SW 1271 (cell line): ENCODE measurements at places on chromosomes 16 and 17.

DNA sequence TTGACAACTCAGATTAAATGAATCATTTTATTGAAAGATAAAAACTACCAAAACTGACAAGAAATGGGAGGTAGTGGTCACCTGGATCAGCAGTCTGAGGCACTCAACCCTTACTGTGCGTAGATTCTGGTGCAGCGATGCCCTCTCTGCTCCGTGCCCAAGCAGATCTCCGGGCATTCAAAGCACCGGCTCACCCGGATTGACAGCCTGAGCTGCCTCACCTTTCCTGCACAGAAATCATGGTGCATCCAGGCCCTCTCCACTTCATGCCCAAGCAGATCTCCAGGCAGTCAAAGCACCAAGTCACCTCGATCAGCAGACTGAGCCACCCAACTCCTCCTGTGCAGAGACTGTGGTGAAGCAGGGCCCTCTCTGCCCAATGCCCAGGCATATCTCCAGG lies 196.8 kb downstream of the CA10 start:
- no peak for DNase-seq

GRCh38 chr17:42612013-42612412 lies 2.5 kb downstream of the TUBG1 start:
- DNase-seq, result no peak

DNA sequence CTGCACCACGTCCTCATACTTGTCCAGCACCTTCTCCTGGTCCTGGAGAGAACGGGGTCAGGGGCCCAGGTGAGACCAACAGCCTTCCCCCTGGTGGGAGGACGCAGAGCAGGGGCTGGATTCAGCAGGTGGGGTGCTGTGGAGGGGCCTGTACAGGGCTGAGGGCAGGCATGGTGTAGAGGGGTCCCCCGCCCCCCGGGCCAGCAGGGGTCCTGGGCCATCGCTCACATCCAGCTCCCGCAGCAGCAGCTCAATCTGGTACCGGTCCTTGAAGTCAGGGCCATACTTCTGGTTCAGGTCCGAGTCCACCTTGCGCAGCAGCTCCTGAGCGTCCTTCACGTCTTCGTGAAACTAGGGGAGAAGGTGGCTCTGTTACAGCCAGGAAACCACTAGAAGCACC lies 41.6 kb downstream of the PPL start:
- no peak for DNase-seq

GRCh38 chr17:81239714-81240555 lies 817 bp downstream of the NDUFAF8 start:
- no peak for DNase-seq

GRCh38 chr17:55492781-55493341 lies 18.4 kb downstream of the SMIM36 start:
- no peak for DNase-seq

DNA sequence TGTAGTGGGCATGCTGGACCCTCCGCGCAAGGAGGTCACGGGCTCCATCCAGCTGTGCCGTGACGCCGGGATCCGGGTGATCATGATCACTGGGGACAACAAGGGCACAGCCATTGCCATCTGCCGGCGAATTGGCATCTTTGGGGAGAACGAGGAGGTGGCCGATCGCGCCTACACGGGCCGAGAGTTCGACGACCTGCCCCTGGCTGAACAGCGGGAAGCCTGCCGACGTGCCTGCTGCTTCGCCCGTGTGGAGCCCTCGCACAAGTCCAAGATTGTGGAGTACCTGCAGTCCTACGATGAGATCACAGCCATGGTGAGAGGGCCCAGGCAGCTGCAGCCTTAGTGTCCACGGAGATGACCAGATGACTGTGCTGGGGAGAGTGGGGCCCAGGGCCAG lies 22.3 kb downstream of the ATP2A1 start:
- DNase-seq, result no peak

- DNase-seq, result no peak
These were observed 23.3 kb downstream of the TBCD start for GRCh38 chr17:82775001-82775823.

DNA sequence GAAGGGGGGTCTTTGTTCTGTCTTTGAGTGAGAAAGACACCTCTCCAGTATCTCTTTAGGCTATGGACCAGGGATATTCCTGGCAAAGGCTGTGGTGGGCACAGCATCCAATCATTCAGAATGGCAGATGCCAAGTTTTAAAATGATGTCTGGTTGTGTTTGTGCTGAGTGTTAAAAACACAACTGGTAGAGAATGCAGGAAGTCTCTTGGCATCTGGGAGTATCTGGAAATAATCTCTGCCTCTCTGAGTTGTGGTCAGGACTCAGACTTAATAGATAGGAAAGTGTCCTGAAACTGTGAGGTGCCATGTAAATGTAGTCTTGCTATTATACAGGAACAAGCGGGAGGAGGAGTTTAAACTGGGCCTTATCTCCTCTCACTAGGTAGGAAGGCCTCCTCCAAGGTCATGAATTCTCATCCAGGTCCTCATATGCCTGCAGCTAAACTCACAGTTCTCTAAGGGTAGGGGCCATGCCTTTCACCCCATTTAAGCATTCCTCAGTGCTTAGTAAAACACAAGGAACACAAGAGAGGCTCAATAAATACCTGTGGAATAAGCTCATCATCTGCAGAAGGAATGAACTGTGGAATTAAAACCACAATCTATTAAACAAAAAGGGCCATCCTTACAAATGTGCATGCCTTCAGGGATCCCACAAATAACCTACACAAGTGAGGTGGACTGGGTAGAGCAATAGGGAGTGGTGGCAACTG lies 317.6 kb downstream of the CBLN1 start:
- DNase-seq, result peak; percentile 33

- DNase-seq, result no peak
These were observed 3.5 kb downstream of the CANT1 start for GRCh38 chr17:79006046-79006445.

- no peak for DNase-seq
These were observed 27.2 kb downstream of the SREBF1 start for GRCh38 chr17:17809531-17810083.

- DNase-seq, result no peak
These were observed 107.9 kb downstream of the WSCD1 start for GRCh38 chr17:6177941-6178694.

- no peak for DNase-seq
These were observed 107.9 kb downstream of the SMG6 start for GRCh38 chr17:2195729-2196128.

- no peak for DNase-seq
These were observed 14.5 kb downstream of the ZFHX3 start for GRCh38 chr16:73033271-73033998.

DNA sequence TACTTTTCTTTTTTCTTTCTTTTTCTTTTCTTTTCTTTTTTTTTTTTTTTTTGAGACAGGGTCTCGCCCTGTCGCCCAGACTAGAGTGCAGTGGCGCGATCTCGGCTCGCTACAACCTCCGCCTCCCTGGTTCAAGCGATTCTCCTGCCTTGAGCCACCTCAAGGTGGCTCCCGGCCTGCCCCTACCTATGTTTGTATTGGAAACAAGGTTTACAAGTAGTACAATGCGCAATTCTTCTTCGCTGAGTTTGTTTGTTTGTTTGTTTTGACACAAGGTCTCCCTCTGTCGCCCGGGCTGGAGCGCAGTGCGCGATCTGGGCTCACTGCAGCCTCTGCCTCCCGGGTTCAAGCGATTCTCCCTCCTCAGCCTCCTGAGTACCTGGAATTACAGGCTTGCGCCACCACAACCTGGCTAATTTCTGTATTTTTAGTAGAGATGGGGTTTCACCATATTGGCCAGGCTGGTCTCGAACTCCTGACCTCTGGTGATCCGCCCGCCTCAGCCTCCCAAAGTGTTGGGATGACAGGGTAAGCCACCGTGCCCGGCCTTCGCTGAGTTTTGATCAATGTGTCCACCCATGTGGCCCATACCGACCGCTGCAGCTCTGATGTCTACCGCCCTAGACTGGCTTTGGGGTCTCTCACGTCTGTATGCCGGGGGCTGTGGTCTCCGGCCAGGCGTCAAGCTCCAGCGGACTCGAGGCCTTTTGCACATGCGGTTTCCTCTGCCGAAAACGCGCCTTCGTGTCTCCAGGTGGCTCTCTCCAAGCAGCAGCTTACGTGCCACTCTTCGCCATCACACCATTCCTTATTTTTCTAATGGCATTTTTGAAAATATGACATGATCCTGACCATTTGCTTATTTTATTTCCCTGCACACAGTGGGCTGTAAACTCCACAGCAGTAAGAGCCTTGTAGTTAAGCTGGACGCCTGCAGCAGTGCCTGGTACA lies 1.1 kb upstream of the YBX2 start:
- DNase-seq, result no peak

- no peak for DNase-seq
These were observed 1.4 kb upstream of the SLC25A10 start for GRCh38 chr17:81710514-81711308.

DNA sequence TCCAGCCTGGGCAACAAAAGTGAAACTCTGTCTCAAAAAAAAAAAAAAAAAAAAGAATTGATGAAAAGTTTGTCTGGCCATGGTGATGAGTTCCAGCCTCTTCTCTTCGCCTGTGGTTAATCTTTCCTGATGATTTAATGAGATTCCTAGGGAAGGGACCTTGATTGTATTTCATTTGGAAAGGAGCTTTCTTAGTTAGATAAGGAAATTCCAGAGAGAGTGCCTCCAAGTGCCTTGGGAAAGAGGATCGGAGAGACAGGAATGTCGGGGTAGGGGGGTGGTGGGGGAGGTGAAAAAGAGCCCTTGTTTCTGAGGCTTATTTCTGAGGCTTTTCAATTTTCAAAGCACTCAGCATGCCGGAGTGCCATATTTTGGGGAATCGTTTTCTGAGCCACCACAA lies 93.2 kb upstream of the SIAH1 start:
- no peak for DNase-seq

GRCh38 chr16:12784076-12784475 lies 19.6 kb downstream of the CPPED1 start:
- no peak for DNase-seq

GRCh38 chr17:42781639-42782165 lies 1.3 kb downstream of the WNK4 start:
- no peak for DNase-seq

- no peak for DNase-seq
These were observed 94.6 kb upstream of the SALL1 start for GRCh38 chr16:51245658-51245995.

- DNase-seq, result no peak
These were observed 5.8 kb downstream of the SEZ6L2 start for GRCh38 chr16:29893553-29893952.

DNA sequence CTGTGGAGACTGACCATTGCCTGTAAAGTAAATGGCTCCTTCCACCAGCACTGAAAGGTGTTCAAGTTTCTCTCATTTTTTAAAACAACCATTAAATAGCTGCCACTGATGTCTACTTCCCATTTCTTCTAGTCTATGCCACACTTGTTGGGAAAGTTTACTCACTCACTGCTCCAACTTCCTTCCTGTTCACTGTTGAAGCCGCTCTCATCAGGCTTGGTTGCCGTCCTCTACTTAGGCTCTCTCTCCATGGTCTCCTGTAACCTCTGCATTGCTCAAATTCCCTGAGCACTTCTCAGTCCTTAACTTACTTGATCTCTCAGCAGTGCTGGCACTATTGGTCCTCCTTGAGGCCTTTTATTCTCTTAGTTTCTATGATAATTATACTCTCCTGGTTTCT lies 32.4 kb downstream of the SNX11 start:
- no peak for DNase-seq

GRCh38 chr16:84911486-84912216 lies 91.9 kb downstream of the CRISPLD2 start:
- no peak for DNase-seq

- DNase-seq, result no peak
These were observed 73.1 kb downstream of the CEP95 start for GRCh38 chr17:64579917-64580316.

DNA sequence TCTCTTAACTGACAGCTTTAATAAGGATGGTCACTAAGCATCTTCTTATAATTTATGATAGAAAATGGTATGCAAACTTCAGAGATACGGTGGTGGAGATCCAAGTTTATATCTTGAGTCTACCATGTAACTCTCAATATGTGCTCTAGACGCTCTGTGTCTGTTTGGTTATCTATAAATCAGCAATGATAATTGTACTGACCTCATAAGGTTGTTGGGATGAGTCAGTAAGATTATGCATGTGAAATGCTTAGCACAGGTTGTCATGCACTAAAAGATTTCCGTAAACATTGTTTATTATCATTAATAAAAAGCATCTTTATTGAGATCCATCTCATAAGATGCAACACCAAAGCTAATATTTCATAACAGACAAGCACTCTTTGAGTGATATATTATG lies 1094.9 kb upstream of the EEF2KMT start:
- no peak for DNase-seq

DNA sequence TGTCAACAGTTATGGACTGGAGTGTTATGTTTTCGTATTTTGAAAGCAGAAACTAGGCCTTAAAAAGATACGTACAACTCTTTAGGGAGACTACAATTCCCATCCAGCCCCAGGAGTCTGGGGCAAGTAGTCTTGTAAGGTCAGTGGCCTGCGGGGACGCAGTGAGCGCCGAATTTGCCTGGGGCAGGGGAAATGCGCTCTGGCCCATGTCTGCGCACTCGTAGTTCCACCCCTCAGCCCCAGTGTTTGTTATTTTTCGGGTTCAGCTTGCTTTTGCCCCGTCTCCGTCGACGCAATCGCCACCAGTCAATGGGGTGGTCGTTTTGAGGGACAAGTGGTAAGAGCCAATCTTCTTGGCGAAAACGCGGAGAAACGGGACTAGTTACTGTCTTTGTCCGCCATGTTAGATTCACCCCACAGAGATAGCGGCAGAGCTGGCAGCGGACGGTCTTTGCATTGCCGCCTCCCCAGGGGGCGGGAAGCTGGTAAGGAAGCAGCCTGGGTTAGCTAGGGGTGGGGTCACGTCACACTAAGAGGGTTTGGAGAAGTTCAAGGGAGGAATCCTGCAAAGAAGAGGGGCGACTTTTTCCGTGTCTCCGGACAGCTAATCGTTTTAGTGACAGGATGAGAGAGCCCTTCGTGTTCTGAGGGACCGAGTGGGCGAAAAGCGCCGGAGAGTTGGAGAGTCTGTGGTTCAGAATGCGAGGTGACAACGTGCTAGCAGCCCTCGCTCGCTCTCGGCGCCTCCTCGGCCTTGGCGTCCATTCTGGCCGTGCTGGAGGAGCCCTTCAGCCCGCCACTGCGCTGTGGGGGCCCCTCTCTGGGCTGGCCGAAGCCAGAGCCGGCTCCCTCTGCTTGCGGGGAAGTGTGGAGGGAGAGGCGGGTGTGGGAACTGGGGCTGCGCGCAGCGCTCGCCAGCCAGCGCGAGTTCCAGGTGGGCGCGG lies 1.1 kb upstream of the BRCA1 start:
- peak; percentile 42 for DNase-seq

- DNase-seq, result no peak
These were observed 26.9 kb upstream of the ACSF3 start for GRCh38 chr16:89066721-89067120.

- DNase-seq, result no peak
These were observed 10.9 kb upstream of the TBX2 start for GRCh38 chr17:61388561-61389356.
